AG20443 (cell line): ENCODE measurements at places on chromosomes 11 and 22.

DNA sequence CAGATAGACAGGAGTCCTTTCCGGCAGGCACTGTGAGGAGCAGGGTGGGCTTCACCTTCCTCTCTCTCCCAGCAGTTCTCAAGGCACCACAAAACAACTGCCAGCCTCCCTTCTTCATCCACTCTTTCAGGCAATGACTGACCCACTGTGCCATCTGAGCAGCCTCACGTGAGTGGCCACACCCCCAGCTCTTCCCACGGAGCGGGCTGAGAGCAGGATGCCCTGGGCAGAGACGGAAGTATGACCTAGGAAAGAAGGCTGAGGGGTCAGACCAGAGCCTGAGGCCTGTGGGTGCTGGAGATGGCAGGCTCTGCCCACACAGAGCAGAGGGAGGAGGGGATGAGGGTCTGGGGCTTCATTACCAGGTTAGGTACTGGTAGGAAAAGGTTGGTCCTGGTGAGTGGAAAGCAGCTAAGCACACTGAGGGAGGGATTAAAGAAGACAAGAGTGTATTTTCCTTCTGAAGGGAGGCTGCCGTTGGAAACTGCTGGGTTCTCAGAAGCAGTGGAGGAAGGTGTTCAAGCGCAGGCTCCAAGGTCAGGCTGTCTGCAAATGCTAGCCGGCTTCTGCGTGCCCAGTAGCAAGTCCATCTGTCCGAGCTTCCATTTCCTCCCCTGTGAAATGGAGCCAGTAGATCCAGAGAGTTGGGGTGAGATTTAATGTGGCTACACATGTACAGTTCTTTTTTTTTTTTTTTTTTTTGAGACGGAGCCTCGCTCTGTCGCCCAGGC, 4.6 kb downstream of the NLRP6 start:
- DNase-seq: no peak

- DNase-seq: no peak
Measured at GRCh38 chr11:31818874-31819331, 7.8 kb upstream of the PAX6 start.

DNA sequence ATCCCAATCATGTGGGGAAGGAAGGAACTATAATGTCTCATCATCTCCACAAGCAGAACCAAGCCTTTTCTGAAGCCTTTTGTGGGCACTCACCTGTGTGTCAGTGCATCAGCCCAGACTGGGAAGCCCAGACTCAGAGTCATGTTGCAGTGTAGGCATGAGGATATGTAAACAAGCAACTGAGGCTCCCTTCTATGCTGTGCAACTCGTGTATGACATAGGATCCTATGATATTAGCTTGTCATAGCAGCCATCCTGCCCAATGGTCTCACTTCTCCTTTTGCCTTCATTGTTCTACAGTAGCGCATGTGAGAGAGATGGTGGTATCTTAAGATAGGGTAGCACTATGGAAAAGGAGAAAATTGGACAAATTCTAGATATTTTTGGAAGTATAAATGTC, 103.4 kb upstream of the OLFML1 start:
- no peak for DNase-seq

DNA sequence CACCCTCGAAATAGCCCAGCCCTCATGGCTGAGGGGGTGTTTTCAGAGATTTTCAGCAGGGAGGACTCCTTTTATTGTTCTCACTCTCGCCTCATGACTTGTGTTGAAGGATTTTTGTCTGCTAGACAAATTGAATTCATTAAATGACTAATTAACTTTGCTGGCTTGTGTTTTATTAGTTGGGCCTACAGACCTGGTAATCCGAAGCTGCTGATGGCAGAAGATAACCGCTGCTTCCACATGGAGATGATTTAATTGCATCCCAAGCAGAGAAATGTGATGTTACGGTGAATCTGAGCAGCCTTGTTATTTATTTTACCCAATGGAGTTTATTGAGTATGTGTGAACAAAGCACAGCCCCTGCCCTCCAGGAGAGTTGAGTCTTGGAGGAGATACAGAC, 40.5 kb upstream of the CDON start:
- DNase-seq: no peak

GRCh38 chr11:134101282-134101681, 32.4 kb downstream of the JAM3 start:
- peak; percentile 35 for DNase-seq

DNA sequence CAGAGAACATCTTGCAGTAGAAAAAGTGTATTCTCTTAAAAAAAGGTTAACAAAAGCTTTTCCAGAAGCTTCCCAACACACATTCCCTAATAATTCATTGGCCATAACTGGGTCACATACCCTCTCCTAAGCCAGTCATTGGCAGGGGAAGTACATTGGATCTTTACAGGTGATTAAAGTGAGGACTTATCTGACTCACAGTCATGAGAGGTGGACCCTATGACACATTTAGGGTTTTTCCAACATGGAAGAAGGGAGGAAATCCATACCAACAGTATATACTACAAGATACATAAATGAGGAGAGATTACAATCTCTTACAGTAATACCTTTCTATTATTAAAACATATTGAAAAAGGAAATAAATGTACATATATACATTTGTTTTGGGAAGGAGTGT, 72.2 kb downstream of the CCDC73 start:
- no peak for DNase-seq

DNA sequence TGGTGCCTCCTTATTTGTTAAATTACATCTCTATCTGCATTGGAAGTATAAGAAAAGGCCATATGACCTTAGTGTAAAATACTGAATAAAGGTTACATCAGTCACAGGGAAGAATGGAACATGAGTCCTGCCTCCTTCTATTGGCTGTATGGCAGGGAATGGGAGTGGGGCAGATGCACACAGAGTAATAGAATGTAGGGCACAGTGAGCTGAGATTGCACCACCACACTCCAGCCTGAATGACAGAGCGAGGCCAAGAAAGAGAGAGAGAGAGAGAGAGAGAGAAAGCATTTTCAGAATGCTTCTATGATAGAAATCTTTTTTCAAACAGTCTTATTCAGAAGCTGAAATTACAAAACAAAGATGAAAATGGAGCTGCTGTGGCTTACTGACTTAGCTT, 58.8 kb downstream of the SLN start:
- no peak for DNase-seq

DNA sequence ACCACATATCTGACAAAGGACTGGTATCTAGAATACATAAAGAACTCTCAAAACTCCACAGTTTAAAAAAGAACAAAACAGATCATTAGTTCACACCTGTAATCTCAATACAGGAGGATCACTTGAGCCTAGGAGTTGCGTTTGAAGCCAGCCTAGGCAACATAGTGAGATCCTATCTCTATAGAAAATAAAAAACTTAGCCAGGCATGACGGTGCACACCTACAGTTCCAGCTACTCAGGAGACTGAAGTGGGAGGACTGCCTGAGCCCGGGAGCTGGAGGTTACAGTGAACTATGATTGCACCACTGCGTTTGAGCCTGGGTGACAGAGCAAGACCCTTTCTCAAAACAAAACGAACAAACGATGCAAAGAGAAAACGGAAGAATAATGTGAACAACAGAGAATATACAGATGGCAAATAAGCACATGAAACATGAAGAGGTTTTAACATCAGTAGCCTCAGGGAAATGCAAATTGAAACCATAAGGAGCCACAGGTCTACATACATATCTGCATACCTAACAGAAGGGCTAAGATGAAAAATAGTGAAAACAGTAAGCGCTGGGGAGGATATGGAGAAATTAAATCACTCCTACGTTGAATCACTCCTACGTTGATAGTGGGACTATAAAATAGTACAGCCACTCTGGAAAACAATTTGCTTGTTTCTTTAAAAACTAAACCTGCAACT, 70.7 kb downstream of the DGCR2 start:
- DNase-seq: no peak

GRCh38 chr11:88950975-88951374, 114.8 kb downstream of the GRM5 start:
- DNase-seq: no peak

GRCh38 chr22:43600265-43600664, 188.5 kb downstream of the MPPED1 start:
- no peak for DNase-seq

DNA sequence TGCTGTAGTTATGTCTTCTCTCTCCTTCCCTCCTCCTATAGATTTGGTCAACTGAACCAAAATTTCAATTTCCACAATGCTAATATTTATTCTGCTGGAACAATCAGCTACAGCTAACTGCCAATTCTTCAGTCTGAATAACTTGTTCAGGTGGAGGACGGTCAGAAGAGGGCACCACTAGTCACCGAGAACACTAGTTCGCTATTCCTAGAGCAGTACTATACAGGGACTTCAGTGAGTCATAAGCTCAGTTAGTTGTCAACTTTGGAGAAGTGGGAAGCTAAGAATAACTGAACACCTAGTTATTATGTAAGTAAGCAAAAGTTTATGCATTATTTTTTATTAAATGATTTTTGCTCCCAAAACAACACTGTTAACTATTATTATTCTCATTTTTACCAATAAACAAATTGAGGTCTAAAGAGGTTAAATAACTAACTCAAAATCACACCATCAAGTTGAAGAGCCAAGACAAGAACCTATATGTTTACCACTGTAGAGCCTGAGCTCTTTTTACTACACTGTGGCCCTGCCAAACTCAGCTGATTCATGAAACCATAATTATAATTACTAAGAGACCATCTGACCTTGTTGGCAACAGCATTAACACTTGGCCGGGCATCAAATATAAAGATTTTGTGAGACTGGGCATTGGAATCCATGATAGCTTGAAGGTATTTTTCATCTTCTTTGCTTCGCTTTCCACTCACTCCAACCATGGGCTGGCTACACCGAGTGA, 59.0 kb downstream of the CEP57 start:
- peak; percentile 66 for DNase-seq

DNA sequence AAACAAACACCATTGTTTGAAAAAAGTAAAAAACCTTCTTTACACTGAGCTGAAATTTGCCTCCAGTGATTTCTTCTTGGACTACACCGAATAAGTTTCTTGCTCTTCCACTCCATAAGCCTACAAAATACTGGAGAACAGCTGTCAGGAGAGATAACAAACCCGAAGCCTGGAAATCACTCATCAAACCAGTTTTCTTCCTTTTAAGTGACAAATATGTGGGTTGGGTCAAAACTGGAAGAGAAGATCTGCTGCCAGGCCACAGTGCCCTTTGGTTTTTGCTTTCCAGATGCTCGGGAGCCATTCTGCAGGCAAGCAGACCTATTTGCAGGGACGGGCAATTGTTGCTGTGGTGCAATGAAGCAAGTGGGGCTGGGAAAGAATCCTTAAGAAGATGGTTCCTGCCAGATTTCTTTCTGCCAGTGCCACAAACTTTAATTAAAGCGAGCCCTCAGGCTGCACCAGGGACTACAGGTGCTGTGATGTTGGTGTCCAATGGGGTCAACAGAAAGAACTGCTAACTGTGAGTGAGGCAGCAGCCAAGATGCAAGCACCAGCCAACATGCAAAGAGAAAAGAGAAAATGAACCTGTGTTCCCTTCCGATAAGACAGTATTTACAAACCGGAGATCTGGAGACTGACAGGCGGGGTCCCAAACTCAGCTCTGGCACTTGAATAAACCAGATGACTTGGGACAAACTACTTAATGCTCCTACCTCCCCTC, 44.8 kb upstream of the SMCO4 start:
- DNase-seq: no peak

DNA sequence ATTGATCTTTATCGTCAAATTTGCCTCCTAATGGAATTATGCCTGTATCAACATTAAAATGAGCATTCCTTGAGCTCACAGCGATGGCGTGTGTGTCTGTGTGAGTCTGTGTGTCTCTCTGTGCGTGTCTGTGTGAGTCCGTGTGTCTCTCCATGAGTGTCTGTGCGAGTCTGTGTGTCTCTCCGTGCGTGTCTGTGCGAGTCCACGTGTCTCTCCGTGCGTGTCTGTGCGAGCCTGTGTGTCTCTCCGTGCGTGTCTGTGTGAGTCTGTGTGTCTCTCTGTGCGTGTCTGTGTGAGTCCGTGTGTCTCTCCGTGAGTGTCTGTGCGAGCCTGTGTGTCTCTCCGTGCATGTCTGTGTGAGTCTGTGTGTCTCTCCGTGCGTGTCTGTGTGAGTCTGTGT, 326.5 kb upstream of the B3GAT1 start:
- DNase-seq: no peak

GRCh38 chr22:32475468-32476010, 928 bp downstream of the FBXO7 start:
- DNase-seq: peak; percentile 36

GRCh38 chr22:28658448-28658847, 21.2 kb downstream of the TTC28 start:
- DNase-seq: no peak

GRCh38 chr11:1511937-1512496, 25.4 kb upstream of the MOB2 start:
- no peak for DNase-seq

- DNase-seq: no peak
Measured at GRCh38 chr11:79312617-79313529, 128.0 kb downstream of the TENM4 start.

- peak; percentile 83 for DNase-seq
Measured at GRCh38 chr11:6468712-6469495, 4.8 kb downstream of the TRIM3 start.

- no peak for DNase-seq
Measured at GRCh38 chr11:36015799-36016198, 71.9 kb downstream of the LDLRAD3 start.

DNA sequence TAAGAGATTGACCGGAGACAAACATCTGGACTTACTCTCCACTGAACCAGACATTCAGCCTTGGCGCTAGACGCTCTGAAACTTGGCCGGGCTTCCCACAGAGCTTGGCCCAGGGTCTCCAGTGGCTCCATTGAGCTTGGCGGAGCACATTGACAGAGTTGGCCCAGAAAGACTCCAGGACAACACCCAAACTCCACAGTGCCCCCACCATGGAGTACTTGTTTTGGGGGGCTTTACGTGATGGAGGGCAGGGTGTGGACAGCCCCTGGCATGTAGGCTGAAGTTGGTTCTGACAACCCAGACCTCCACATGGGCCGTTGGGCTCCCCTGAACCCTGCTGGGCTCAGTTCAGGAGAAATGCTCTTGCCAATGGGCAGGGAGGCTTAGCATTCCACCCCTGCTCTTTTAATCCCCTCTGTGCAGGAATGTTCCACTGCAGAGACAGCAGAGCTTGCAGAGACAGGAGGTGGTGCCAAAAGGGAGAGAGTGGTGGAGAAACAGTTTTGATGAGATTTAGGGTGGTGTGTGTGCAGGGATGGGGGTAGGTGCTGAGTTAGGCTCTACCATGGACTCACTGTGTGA, 102.4 kb upstream of the TIMP3 start:
- no peak for DNase-seq

DNA sequence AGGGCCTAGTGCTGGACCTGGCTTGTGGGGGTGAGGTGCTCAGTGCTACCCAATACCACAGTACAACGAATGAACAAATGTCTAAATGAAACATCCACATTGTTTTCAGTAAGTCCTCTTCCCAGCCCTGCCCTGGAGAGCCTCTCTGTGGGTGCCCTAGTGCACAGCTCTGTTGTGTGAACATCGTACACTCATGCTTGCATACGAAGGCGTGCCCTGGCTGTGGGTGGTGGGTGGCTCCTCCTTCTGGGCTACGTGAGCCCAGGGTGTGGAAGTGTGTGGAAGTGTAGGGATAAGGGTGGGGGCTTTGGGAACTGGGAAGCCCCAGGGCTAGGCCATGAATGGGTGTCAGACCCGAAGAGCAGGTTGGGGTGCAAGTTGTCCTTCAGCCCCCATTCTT, 592 bp upstream of the NLRX1 start:
- no peak for DNase-seq

GRCh38 chr11:18720091-18720807, 5.7 kb downstream of the IGSF22 start:
- DNase-seq: no peak
